ENCODE measurements at places on chromosomes 3 and 15. TPM values are rescaled to one million over a fixed set of nuclear protein-coding genes. Genes with fewer than 3 reads are reported as not detected.

DNA sequence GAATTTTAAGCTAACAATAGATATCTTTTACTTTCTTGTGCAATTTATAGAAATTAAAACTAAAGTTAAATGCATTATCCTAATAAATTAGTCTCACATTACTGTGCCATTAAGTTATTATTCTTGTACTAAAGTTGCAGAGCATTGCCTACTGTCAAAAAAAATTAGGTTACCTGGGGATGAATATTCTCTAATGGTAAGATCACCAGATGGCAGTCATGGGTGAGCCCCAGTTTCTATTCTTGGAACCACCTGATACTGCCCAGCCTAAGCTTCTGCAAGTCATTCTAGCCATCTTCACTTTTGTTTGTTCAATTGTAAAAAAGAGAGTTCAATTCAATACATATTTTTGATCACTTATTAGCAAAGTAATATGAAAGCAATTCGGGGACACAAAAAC is 213.2 kb downstream of the CADM2 start:
- DNase-seq = no peak

GRCh38 chr3:127406309-127407025 is 118.6 kb upstream of the PRR20G start:
- DNase-seq = peak; percentile 23

DNA sequence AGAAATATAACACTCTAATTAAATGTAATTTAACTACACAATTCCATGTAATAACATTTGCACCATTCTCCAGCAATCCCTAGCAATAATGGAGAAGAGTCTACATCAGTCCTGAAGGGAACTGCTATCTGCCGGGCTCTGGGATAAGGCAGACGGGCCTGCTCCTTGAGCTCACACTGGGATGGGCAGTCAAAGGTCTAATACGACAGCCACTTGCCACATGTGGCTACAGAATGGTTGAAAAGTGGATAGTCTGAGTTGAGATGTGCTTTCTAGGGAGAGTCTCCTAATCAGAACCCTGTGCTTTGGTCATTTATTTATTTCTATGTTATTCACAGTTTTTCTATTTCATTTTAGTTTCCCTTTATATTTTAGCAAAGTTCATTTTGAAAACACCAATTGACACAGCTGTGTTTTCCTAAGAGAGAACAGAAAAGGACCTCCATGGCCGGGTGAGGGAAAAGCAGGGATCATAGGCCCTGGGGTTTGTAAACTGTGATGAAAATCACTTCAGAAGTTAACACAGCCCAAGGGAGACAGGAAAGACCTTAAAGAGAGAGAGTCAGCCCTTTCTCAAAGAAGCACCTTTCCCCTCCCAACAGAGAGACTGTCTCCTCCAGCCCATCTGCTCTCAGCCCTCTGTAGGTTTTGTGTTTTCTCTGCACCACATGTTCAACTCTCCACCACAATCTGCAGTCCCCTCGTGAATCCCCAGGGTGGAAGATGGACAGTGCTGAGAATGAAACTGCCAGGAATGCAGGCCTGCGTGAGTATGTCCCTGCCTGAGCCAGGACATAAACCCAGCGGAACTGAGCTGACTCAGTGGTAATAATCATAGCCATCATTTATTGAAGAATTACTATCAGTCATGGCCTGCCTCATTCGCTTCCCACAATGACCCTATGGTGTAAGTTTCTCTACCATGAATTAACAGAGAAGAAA is 11.6 kb downstream of the FSIP1 start:
- no peak for DNase-seq

Gene GPR156
- total RNA-seq = 1.2 TPM

Gene C3orf22
- not detected for total RNA-seq

Measured in A673 (cell line).